Left forelimb (tissue), 1 donor: ENCODE measurements at places on chromosomes 2 and 18.

DNA sequence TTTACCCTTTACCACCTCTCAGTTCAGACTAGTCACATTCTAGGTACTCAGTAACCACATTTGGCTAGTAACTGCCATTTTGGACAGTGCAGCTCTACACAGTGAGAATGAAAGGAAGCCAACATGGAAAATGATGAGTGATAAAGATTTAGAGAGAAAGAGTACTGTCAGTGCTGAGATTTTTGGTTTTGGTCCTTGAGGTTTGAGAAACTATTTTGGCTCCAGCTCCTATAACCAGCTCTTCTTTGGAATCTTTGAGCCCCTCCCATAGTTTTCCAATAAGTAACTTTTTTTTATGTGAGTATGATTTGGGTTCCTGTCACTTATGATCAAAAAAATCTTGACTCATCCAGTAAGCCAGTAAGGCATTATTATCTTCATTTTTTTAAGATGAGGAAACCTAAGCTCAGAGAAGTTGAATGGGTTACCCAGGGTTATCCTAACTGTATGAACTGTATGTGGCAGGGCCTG lies 173.0 kb downstream of the BABAM2 start:
- DNase-seq: no peak

DNA sequence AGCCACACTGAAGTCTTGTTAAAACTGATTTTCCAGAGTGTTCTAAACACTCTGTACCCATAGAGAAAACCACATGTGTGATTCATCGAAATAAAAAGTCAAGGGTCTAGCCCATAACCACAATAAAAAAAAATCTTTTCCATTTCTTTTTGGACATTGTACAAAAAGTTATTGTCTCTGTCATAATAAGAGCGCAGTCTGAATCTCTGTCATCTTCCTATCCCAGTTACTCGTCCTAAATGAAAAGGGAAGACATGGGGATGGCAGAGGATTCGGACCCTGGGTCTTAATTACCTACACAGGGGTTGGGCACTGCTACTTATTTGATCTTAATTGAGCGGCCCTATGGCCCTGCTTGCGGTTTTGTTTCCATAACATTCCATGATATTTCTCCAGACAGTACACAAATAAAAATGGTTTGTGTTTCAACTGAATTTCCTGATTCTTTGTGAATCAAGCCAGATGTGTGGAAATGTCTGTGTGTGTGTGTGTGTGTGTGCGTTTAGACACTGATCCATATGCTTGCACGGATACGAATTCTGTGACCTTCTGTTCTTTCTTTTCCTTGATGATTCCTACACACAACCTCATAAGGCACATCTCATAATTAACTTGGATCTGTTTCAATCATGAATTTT lies 133.4 kb upstream of the SPATS2L start:
- no peak for DNase-seq

DNA sequence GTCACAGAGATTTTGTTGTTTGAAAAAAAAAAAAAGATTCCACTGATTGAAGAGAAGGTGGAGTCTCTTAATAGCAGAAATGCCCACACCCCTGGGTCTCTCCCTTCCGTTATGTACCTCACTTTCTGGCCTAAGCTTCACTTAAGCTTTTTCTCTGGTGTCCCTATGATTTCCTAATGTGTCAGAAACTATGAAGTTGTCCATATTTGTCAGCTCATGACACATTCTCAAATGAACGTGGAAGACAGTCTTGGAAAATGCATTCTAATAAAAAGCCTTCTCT lies 5.4 kb upstream of the MALL start:
- DNase-seq: no peak

GRCh38 chr2:113169002-113169530 lies 4.7 kb upstream of the PSD4 start:
- no peak for DNase-seq

DNA sequence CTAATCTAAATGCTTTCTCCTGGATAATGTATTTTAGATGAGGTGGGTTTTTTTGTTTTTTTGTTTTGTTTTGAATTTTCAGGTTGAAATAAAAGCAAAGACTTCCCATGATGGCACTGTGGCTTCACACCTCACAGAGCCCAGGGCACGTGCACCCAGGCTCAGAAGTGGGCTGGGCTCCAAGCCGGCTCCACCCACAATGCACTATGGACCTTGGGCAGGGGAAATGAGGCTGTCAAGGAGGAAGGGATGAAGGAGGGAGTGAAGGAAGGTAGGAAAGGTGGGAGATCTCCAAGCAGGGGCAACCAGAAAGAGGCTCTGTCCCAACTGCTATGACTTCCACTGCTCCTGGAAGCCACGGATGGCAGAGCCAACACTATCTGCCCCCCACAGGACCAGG lies 60.4 kb downstream of the BIN1 start:
- no peak for DNase-seq

DNA sequence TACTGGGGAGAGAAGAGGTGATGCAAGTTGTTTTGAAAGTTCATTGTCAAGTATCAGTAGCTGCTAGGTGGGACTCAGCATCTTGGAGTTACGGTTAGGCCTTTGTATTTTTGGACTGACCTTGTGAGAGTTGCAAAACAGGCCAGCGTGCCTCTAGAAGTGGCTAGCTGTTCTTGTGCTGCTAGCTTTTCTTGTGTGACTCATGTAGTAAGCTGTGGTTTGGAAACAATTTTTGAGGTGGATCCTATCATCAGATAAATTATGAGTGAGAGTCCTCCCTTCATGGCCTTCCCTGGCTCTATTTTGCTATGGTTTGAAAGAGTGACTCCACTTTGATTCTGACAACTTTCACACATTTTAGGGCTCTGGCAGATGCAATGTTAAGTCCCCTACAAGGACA lies 409.2 kb upstream of the HS6ST1 start:
- no peak for DNase-seq

DNA sequence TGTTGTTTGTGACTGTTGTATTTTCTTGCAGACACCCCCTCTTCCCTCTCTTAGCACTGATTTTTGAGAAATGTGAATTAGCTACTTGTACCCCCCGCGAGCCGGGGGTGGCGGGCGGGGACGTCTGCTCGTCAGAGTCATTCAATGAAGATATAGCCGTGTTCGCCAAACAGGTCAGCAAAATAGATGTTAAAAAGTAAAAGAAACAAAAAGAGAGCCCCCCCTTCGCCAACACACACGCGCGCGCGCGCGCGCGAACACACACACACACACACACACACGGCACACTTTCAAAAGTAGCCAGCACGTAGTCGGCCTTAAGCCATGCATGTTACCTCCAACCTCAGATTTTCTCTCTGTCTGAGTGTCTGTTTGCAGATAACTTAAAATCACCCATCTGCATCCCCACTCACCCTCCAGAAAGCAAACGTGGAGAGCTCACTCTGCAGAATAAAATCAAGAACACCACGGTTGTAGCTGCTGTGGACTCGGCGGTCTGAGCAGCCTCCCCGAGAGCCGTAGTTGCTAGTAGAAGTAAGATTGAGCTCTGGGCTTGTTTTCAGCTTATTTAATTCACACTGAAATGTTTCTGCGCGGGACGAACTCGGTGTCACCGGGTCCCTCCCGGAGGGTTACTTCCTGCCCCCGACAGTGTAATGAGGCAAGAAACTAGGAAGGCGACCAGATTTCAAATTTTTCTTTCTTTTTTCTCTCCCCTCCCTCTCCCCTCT lies 5.1 kb downstream of the MEIS1 start:
- DNase-seq: no peak

DNA sequence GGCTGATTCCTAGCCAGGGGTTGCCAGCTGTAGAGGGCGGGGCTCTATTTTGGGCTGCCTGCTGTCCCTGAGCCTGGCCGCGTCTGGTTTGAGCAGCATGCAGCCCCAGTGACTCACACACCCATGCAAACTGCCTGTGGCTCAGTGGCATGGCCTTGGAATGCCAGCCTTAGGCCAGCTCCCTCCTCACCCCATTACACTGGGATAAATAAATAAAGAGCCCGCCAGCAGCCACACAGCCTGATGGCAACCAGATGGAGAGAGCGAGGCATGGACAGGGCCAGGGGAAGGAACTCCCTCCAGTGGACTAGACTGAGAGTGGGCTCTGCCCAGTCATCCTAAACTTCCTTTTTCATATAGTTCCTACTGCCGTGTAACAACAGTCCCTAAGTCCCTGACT lies 18.3 kb downstream of the NHEJ1 start:
- no peak for DNase-seq

DNA sequence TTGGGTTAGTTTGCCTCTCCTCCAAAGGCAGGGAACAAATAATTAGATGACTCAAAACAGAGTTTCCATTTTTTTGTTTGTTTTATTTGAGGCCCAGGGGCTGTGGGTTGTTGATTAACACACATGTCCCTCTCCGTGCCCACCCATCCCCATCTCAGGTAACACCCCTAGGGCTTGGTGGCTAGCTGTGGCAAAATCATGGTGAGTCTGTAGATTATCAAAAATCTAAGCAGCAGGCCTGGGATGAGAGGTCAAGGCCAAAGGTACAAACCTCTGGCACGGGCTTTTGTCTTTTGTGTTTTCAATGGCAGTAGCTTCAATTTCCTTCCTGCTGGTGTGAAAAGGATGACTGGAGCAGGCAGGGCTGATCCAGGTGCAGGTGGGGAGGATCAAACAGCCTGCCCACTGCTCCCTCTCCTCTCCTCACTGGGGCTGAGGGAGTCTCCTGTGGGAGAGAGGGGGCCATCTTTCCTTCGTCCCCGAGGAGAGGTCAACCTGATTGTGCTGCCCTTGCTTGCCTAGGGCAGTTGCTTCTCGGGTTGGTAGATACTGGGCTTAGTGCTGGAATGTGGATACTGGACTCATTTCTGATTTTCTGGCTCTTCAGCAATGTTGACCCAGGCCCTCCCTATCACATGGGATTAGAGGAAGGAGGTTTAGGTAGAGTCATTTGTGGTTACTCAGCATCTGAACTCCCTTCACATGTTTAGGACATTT lies 31.9 kb upstream of the EML4 start:
- no peak for DNase-seq
